Activated T-helper 1 cell treated with Interleukin-2 at 50 U/mL for 16 hours (primary cell): ENCODE measurements at places on chromosomes 4 and X.

DNA sequence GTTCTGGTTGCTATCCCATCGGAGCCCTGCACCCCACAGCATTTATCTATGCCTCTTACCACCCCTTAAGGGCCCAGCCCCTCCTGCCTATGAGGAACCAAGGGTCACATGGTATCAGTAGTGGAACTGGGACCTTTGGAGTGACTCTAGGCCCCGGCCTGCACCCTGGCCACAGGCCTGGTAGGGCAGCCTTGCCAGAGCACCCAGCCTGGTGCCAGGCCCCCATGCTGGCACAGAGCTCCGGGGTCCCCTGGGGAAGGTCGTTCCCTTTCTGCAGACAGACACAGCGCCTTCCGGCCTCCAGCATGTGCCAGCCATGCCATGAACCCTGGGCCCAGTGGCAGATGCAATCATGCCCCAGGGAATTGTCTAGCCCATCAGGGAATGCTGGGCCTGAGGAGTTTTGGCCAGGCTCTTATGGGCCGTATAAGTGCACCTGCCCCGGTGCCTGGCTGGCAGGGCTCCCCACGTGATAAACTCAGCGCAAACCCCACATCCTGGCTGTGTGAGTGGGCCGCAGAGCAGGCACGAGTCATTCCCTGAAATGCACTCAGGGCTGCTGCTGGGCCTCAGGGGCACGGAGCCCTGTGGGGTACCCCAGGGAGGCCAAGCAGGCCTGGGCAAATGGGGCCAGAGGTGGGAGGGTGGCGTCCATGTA lies 19.8 kb upstream of the ADD1 start:
- DNase-seq: no peak

GRCh38 chrX:133745349-133745748 lies 240.0 kb downstream of the GPC3 start:
- DNase-seq: no peak

DNA sequence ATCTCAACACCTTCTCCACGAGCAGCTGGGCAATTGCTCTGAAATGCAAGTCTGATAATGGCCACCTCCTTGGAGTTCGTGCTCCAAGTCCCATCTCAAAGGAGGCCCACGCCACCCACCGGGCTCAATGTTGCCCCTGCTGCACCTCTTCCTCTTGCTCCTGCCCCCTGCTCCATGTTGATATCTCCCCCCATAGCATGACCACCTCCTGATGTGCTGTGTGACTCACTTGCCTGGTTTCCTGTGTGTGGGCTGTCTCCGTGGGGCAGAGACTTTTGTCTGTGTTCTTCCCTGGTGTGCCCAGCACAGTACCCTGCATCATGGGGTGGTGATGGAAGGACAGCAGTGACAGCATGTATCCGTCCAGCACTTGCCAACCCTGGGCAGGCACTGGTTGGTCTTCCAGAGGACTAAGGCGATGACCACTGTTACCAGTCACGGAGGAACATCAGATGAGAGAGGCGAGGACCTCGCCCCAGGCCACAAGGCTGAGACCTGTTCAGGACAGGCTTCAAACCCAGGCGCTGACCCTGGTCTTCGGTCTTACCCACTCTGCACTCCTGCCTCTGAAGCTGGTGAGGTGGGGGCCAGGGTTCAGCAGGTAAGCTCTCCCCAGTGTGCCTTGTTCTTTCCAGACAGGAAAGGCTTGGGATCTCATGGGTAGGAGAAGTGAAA lies 104.6 kb upstream of the LRPAP1 start:
- DNase-seq: no peak

DNA sequence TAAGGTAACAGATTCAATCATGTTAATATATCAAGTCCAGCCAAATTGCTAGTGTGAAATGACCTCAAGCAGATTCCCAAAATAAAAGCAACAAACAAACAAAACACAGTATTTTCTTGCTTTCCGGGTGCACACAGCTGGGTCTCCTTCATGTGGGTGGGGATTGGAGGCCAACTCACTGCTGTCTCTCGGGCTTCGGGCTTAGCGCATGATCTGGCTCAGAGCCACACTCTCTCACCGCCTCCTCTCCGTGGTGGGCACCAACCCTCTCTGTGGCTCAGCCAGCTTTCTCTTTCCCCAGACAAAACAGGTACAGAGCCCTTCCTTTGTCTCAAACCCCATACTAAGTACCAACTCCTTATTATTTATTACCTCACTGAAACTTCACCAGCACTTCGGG lies 2.9 kb upstream of the REELD1 start:
- DNase-seq: no peak

DNA sequence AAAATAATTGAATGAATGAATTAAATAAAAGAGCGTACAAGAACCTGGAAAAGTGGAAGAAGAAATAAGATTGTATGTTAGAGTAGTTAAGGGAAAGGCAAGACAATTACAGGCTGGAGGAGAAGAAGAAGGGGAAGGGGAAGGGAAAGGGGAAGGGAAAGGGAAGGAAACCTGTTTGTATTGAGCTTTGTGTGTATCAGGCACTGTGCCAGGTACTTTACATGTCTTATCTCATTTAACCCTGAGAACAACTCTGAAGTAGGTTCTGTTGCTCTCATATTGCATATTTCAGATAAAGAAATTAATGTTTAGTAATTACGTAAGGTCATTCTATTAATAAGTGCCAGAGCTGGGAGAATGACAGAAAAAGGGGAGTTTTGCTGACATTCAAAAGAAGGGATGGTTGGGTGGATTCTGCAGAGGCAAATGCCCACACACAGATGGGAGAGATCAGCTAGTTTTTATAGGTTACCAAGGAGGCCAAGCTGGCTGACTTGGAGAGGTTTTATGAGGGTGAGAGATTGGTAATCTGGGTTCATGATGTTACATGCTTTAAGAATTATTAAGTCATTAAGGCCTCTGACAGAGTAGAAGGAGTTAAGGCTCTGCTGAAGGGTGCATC lies 92.3 kb upstream of the LCORL start:
- DNase-seq: no peak

GRCh38 chrX:111447298-111447697 lies 35.3 kb upstream of the DCX start:
- DNase-seq: no peak

DNA sequence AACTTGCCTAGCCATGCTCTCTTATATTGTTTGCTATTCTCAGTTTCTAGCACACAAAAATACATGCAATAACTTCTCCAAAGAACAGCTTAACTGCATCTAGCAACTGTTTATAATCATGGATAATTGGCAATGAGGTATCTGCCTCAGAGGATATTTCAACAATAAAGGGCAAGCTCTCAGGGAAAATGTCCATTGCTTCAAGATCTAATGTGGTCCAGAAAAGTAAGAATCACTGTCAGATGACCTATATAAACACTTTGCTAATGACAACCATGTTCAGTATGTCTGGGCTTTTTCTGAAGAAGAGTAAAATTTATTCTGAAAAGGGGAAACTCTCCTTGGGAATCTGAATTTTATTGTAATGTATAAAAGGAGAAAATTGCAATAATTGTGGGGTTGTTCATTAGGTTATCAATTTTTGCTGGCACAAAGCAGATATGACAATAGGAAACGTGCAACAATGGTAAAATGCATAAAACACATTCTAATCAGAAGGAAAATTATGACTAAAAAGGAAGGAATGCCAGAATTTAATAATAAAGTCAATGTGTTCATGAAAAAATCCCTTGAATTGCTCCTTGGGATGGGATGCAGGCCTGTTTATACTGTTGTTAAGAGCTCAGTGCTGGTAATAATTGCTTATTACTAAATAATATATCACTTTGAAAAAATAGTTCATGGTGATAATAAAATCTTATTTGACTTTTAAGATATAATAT lies 90.3 kb downstream of the ANTXR2 start:
- DNase-seq: no peak
